ENCODE measurements at places on chromosomes 13 and 19.

DNA sequence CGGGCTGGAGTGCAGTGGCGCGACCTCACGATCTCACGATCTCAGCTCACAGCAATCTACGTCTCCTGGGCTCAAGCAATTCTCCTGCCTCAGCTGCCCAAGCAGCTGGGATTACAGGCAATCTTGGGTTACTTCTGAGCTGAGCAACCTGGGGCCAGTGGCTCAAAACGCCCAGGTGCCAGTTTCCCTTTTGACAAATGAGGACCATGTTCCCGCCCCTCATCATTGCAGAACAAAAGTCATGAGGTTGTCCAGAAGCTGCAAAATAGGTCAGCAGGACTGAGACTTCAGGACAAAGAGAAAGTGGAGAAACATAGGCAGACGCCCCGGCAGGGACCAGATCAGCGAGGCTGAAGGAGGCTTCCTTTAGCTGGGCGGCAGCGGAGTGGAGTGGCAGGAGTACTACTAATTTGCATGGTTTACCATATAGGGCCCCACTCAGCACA lies 3.3 kb upstream of the ADGRE5 start:
- no peak for DNase-seq

- no peak for DNase-seq
Measured at GRCh38 chr13:94765814-94766213, 53.5 kb upstream of the SOX21 start.

DNA sequence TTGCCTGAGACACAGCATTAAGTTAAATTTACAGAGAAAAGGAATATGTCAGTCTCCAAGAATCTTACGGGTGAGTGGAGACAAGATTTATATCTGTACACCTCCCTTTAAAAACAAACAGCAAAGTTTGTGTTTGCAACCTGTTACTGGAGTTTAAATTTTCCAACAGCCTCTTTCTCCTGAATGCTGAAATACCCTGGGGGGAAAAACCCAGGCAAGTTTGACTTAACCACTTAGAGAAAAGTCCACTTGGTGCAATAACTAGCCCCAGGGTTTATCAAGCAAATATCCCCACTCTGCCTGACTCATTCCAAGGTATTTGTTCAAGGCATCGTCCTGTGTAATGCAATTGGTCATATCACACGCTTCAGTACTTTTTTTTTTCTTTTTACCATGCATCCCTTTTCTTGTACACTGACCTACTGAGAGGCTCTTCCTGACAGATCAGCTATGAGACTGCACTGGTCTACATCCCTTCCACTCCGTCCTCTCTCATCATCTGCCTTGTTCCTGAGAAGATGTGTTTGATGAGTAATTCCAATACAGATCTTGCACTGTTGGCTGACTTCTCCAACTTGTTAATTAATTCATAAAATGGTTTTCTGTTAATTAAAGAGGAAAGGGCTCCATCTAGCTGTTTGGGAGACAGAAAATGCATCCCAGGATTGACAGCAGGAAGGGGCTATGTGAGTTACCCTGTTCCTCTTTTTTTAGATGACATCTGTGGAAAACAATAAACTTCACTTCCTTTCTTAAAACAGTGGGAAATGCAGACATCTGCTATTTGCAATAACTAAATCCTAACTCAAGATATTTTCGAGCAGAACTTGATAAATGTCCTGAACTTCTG lies 212.5 kb upstream of the IRS2 start:
- DNase-seq, result peak; percentile 1

- DNase-seq, result no peak
Measured at GRCh38 chr13:98809345-98809777, 56.9 kb upstream of the SLC15A1 start.

DNA sequence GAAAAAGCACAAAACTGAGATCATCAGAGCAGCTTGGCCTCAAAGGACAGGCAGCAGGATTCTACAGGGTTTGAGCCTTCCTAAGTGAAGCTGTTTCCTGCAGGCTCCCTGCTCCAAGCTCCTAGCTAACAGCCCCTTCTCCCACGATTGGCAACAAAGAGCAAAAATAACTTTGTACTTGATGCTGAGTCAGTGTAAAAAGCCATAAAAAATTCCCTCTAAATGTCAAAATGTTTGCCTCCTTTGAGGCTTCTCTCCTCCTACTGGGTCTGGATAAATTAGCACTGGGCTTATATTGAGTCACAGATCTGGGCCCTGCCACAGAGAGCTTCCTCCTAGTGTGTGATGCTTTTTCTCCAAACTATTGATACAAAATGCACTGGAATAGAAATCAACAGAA lies 153.3 kb downstream of the TNFRSF19 start:
- no peak for DNase-seq

GRCh38 chr19:11264452-11265176 lies 2.3 kb upstream of the DOCK6 start:
- no peak for DNase-seq

Measured in common myeloid progenitor, CD34-positive (primary cell).